ENCODE measurements at places on chromosomes 4 and X.
A peak's percentile ranks its signal among the peaks of the same experiment; 100 is the strongest.

GRCh38 chr4:137980641-137981040 is 261.5 kb downstream of the SLC7A11 start:
- no peak for DNase-seq

- DNase-seq, result no peak
Observed at GRCh38 chr4:145815027-145815612, 123.5 kb downstream of the ZNF827 start.

DNA sequence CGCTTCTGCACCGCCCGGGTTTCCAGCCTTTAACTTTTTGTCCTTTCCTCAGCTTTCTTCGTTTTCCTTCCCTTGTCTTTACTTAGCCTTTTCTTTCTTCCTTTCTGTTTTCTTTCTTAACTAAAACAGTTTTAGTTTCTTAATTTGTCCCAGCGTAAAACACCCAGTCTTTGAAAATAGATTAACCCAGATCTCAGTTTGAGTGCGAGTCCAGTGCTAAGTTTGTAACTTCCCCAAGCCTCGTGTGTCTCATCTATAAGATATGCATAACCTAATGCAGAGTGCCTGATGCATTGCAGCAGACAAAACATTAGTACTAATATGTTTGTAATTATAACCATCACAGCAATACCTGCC is 460 bp upstream of the GEMIN8 start:
- no peak for DNase-seq

DNA sequence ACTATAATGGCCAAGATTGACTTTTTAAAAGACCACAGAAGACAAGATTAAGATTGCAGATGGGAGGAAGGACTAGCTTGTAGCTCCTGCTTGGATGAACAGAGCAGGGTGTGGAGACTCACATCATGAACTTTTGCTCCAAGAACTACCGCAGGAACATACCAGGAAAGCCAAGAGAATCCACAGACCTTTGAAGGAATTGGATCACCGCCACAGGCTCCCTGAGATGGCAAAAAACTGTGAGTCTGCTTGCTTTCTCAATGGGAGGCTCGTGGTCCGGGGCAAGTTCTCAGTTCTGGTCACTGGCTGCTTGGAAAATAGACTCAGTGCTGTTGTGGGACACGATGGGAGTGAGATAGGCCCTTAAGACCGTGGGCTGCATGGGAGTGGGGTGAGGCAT is 276.6 kb downstream of the CCSER1 start:
- DNase-seq, result no peak

- no peak for DNase-seq
Observed at GRCh38 chr4:175807547-175807946, 4.5 kb downstream of the GPM6A start.

DNA sequence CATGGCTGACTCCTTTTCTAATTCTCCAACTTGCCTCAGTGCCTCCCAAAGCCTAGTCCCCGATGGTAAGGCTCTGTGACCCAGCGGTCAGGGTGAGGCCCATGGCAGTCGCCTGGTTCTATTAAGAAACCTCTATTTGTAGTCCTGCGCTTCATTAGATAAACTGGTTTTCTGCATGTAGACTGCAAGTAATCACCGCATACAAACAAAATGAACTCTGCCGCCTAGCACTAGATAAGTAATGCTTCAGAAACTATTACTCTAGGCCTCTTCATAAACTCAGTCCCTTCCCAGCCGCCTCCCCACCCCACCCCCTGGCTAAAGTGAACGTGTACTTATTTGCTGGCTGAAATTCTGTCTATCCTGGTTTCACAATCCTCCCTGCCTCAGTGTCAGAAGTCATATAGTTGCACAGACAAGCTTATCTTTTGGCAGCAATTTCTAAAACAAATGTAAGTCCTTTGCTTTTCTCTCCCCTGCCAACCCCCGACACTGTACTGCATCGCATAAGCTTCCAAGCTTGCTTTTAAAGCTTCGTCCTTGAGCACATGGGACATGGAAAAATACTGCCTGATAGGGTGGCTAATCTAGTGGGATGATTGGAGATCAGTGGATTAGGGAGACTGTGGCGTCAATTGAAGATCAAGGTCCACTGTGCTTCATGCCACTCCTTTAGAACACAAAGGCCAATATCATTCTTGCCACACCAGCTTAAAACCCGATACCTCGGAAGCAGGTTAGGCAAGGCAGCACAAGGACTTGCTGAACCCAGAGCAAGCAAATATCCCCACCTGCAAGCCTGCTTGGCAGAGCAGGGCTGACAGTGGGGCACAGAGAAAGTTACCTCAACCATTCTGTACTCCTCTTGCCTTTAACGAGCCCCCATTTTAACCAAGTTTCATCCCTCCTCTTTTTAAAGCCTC is 125.8 kb downstream of the IRF2 start:
- peak; percentile 50 for DNase-seq

DNA sequence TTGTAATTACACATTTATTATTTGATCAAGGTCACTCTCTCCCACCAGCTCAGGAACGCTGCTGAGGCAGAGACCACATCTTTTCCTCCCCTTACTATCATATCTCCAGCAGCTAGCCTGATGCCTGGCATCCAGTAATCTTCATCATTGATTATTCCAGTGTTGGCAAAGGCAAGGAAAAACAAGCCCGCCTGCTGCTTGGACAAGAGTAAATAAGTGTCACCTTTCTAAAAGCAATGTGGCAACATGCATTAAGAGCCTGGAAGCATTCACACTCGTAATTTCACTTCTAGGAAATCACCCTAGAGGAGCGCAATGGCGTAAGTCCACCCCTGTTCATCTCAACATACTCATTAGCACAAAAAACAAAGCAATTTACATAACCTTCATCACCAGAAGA is 54.8 kb downstream of the APLN start:
- DNase-seq, result no peak

- no peak for DNase-seq
Observed at GRCh38 chr4:114464726-114465272, 133.8 kb upstream of the UGT8 start.
